DMS153 (cell line): ENCODE measurements at places on chromosomes 11 and 22.

DNA sequence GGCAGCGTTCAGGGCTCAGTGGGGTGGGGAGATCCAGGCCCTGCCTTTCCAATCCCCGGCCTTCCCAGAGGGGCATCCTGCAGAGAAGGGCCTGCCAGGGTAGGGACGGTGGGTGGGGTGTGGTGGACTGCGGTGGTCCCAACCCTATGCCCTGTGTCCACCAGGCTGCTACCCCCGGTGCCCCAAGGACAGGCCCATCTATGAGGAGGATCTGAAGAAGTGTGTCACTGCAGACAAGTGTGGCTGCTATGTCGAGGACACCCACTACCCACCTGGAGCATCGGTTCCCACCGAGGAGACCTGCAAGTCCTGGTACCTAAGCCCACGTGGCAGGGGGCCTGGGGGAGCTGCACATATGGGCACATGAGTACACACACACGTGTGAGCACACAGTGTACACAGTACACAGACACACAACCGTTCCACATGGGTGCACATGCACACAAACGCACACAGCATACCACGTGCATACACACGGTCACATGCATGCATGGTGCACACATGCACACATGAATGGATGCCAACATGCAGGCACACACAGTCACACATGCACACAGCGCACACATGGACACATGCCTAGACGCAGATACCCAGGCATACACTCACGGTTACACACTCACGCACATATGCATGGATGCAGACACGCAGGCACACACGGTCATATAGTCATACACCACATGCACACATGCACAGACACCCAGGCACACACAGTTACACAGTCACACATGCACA is 16.1 kb downstream of the MUC2 start:
- DNase-seq = no peak

DNA sequence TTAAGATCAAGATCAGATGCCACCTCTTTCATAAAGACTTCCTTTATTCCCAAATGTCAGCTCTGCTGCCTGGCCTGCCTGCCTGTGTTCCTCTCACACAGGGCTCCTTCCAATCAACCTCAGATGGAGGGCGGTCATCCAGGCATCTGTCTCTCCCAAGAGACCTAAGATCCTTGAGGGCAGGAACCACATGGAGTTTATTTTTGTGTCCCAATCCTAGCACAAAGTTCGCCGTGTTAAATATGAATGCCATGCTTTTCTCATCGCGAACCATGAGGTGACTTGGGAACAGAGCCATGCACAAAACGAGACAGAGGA is 72.7 kb upstream of the ARFGAP3 start:
- no peak for DNase-seq

DNA sequence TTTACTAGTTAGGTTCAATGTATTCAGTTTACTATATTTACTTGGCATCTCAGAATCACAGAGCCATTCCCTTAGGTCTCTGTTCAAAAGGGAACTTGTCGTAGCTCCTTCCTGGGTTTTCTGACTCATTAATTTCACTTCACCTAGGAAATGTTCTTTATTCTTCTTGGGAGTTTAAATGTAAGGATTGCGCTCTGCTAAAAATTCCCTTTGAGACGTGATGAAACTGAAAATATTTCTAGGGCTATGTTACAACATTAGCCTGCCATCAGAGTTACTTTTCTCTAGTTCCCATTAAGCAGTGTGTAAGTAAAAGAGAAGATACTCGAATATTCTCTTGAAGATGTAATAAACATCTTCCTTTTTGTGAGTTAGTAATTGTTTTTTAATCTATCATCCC is 209.5 kb downstream of the CASP12 start:
- no peak for DNase-seq

GRCh38 chr11:45817191-45817590 is 12.2 kb downstream of the SLC35C1 start:
- DNase-seq = no peak

DNA sequence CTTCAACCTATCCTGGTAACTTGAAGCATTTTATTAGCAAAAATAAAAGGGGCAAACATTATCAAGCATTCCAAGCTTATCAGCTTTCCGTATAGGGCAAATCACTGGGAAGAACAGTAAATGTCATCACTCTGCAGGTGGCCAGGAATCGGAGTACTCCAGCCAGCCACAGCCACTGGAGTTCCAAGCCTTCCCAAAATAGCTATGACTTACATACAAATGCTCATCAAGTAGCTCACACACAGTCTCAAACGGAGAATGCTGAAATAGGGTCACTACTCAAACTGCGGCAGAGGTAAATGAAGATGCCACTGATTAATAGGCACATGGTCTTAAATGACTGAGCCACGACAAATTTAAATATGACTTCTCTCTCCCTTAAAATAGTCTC is 2.1 kb downstream of the USP28 start:
- DNase-seq = no peak

- DNase-seq = no peak
These were observed 8.8 kb downstream of the CASTOR1 start for GRCh38 chr22:30280505-30280904.

DNA sequence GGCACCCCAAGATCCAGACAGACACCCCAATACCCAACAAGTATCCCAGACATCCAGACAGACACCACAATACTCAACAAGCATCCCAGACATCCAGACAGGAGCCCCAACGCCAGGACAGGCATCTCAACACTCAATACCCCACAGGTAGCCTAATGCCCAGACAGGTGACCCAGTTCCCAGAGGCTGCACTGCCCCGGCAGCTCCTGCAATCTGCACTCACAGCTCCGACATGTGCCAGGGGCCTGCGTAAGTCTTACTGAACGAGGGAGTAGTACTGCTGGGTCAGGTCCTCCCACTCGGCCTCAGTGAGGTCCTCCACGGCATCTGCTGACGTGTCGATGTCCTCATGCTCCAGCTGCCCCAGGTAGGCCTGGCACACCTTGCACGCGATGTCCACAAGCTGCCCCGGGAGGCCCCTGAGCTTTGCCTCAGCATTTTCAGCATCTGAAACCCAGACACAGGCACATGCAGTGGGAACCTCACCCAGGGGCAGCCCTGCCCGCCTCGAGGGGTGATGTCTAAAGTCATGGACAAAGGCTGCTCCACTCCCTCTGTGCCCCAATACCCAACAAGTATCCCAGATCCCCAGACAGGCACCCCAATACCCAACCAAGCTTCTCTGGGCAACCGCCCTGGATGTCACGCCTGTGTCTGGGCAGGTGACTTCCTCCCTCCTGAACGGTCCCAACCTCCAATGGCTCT is 16.6 kb downstream of the TTLL8 start:
- DNase-seq = no peak
